ENCODE measurements at places on chromosomes 4 and X.

DNA sequence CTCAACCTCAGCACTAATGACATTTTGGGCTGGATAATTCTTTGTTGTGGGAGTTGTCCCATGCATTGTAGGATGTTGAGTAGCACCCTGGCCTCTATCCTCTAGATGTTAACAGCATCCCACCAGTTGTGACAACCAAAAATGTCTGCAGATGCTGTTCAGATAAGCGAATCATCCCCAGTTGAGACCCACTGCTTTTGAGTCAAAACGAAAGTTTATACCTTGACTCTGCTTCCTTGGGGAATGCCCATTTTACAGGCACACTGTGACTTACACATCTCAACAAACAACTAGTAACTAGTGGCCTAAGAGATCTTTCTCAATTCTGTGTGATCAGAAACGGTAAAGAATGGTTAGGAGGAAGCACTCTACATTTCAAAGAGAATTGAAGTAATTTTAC is 37.0 kb downstream of the SEPSECS start:
- no peak for DNase-seq

DNA sequence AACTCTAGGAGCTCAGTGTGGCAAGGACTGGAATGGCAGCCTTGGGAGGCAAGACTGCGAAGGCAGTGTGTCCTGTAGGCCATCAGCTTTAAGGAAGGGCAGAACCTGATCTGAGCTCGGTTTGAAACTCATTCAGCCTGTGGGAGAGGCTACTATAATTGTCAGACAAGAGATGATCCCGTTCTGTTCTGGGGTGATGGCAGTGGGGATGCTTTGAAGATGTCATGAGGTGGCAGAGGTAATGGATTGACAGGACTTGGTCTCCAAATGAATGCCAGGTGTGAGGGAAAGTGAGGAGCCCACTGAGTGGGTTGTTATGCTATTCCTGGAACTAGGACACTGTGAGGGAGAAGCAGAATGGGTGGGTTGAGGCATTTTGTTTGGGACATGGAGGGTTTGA is 144.9 kb downstream of the PJA1 start:
- DNase-seq = no peak

- DNase-seq = no peak
Observed at GRCh38 chrX:132809581-132809980, 148.8 kb downstream of the HS6ST2 start.

GRCh38 chr4:82708982-82709381 is 89.6 kb downstream of the SCD5 start:
- DNase-seq = no peak

DNA sequence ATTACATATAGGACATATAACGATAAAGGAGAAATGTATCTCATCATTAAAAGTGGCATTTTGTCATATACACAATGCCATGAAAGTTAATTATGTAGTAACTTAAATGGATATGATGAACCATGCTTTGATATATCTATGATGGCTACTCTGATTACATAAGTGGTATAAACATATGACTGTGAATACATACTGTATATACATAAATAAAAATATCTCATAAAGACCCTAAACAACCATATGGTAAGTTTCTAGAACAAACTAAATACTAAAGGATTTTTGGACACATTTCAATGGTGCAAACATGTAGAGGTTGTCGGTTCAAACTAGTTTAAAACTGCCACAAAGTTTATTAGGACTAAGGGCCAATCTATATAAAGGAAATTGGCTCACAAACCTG is 849.6 kb upstream of the INTU start:
- DNase-seq = no peak

- DNase-seq = no peak
Observed at GRCh38 chr4:167642250-167642649, 408.0 kb upstream of the SPOCK3 start.

DNA sequence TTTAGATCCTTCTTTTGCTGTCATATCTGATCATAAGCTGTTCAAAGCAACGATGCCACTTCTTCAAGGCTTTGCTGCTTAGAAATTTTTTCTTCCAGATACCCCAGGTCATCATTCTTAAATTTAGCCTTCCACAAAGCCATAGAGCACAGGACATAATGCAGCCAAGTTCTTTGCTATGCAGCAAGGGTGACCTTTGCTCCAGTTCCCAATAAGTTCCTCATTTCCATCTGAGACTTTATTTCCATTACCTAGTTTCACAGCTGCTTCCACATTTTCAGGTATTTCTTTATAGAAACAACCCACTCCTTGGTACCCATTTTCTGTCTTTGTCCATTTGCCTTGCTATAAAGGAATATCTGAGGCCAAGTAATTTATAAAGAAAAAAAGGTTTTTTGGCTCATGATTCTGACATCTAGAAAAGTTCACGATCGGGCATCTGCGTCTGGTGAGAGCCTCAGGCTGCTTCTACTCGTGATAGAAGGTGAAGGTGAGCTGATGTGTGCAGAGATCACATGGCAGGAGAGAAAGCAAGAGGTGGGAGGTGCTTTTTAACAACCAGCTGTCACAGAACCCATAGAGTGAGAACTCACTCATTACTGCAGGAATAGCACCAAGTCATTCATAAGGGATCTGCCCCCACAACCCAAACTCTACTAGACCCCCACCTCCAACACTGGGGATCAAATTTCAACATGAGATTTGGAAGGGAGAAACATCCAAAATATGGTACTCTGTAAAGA is 11.8 kb upstream of the TASL start:
- DNase-seq = no peak

DNA sequence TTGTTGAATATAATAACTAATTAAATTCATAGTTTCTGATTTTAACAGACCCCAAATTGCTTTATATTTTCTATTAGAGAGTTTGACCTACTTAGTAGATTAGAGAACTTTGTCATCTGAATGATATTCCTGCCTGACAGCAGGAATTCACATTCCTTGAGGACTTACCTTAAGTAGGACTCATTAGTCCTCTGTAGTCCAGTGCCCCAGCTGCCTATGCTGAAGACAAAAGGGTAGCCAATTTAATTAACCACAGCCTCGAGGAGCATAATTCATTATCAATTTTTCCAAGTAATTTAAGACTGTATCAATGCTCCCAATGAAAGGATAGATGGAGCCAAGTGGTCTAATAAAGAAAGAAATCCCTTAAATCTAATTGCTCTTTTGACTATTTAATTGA is 1405.0 kb upstream of the IGFBP7 start:
- no peak for DNase-seq

DNA sequence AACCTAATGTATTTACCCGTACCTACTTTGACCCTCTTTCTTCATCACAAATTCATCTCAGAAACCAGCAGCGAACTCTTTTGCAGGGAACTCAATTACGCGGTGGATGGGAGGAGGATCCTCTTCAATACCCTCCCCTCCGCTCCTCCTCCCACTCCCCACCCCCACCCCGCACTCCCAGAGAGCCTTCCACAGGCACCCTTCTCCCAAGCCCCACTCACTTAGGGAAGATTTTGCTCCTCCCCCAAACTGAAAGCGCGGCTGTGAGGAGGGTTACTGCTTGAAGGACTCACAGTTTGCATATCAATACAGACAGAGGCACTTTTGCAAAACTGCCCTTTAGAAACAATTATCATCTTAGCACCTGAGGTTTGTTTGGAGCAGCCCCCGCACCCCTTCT is 960 bp upstream of the IL1RAPL1 start:
- DNase-seq = no peak

DNA sequence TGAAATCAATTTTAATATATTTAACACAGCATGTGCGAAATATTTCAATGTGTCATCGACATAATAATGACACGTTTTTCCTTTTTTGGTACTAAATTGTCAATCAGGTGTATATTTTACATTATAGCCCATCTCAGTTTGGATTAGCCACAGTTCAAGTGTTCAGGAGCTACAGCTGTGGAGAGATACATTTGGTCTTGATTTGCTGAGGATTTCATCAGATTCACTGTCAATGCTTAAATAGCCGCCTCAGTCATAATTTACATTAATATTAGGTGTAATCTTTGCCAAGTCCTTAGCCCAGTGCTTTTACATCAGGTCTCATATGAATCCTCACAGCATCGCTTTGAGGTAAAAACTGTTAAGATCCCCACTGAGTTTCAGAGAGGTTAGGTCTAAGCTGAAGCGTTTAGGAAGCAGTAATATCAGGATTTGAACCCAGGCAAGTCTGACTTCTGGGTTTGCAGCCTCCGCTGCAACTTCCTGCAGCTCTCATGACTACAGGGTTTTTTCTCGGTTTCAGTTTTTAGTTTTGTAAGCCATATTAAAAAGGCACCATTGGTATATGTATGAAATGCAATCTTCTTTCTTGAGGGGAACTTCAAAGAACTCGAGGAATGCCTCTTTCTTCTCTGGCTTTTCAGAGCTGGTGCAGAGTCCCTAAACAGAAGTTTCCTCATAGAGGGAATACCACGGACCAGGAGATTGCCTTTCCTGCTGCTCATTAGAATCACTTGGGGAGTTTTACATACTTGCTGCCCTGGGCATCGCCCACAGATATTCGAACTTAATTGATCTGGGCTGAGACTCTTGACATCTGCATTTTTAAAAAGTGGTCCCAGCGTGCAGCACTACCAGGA is 6.4 kb downstream of the MTM1 start:
- DNase-seq = no peak

DNA sequence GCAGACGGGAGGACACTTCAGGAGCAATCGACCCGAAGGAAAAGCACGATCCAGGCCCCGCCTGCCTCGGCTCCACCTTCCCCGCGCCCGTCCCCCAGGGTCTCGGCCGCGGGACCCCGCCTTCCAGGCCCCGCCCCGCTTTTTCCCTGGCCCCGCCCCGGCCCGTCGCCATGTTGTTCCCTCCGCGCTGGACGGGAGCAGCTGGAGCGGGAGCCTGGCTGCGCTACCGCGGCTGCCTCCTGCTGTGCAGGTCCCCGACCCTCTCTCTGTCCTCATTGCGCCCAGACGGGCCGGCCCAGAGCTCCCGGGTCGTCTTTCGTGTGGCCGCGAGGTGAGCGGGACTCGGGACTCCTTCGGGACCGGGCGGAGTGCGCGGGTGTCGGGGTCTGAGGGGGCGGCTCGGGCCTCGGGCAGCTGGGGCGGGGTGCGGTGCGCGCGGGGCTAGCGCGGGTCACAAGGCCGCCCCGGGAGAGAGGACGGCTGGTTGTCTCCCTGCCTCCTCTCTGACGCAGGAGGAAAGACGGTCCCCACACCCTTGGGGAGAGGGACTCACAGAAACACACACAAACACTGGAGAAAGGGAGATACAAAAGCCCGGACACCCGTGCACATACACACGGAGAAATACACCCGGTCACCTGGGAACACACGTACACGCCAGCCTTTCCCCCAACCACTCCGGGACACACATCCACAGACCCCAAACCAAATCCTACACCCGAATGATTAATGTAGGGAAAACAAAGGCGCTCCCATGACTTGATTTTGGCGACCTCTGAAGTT is at the start of gene RAB9A:
Gene RAB9A (plus strand): TSS at position 171 of the 783 bp plus-strand sequence. CDS start 19,619 bp downstream, outside the sequence.
- peak; percentile 79 for DNase-seq

GRCh38 chrX:17020851-17021821 is 74.7 kb downstream of the REPS2 start:
- no peak for DNase-seq

- DNase-seq = no peak
Observed at GRCh38 chr4:123120473-123120872, 198.1 kb upstream of the NUDT6 start.

DNA sequence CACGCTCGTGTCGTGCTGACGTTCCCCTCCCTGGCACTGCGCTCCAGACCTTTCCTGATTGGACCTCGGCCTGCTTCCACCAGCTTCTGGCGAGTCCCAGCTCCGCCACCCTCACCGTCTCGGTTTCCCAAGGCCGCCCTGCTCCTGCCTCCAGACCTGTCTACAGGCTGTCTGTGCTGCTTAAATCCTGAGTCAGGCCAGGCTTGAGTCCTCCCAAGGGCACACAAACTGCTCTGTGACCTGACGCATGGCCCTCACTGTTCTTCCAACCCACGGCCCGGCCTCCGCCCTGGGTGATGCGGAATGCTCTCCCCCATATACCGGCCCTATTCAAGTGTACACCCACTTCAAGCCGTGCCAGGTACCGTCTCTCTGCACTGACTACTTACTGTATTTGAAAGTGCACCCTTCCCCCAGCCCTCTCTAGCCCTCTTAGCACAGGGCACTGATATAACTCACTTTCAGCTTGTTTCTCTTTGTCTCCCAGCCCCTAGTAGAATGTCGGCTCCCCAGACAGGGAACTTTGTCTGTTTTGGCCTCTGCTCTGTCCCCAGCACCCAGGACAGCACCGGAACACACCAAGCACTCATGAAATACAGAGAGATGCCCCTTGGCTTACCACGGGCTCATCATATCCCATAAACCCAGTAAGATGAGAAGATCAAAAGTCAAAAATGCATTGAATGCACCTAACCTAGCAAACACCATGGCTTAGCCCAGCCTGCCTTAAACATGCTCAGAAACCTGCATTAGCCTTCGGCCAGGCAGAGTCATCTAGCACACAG is 63.1 kb upstream of the AFAP1 start:
- no peak for DNase-seq

GRCh38 chr4:36325499-36325898 is 44.1 kb downstream of the DTHD1 start:
- no peak for DNase-seq

GRCh38 chrX:122269243-122269781 is 914.8 kb upstream of the GRIA3 start:
- DNase-seq = no peak

Measured in T follicular helper cell (primary cell).